ENCODE measurements at places on chromosomes 5 and 9.

DNA sequence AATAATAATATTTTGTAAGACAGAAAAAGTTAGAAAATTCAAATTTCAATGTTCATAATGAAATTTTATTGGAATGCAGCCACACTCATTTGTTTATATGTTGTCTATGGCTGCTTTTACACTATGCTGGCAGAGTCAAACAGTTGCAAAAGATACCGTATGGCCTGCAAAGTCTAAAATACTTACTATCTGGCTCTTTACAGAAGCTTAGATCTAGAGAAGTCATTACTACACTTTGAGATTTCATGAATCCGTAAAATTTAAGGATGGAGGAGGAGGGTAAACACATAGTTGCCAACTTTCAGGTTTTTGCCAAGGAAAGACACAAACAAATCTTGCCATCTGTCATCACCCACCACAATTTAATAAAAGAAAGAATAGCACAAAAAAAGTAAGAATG is 25.1 kb upstream of the PCSK1 start:
- no peaks in the 10 kb centered on the region for H3K27me3 ChIP-seq
- H3K4me1 ChIP-seq: peaks cover 13% of the 10 kb centered on the region
- H3K36me3 ChIP-seq: no peaks in the 10 kb centered on the region
- no peak for DNase-seq
- H3K27ac ChIP-seq: no peak overlapping the region
- no peak overlapping the region for H3K4me3 ChIP-seq

- H3K27ac ChIP-seq: no peak overlapping the region
- H3K4me3 ChIP-seq: no peak overlapping the region
- H3K4me1 ChIP-seq: no peaks in the 10 kb centered on the region
- DNase-seq: no peak
These were observed 13.9 kb upstream of the QSOX2 start for GRCh38 chr9:136259517-136259813.

DNA sequence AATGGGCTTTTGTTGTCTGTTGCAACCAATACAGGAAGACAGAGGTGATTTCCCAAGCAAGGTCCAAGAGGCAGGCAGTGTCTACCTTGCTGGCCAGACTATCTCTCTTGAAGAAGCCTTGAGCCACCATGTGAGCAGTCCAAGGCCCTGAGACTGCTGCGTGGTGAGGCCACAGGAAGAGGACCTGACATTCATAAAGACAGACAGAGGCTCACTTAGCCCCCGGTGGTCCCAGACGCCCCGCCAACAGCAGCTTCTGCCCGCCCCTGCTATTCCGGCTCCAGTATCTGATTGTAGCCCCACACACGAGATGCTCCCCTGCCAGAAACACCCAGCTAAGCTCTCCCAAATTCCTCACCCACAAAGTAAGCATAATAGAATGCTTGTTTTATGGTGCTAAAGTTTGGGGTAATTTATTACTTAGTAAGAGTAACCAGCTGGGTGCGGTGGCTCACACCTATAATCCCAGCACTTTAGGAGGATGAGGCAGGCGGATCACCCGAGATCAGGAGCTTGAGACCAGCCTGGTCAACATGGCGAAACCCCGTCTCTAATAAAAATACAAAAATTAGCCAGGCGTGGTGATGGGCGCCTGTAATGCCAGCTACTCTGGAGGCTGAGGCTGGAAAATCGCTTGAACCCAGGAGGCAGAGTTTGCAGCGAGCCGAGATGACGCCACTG is 22.8 kb upstream of the FUBP3 start:
- H3K27me3 ChIP-seq: peaks cover 25% of the 10 kb centered on the region
- no peak overlapping the region for H3K4me3 ChIP-seq
- no peaks in the 10 kb centered on the region for H3K4me1 ChIP-seq
- H3K36me3 ChIP-seq: no peaks in the 10 kb centered on the region

DNA sequence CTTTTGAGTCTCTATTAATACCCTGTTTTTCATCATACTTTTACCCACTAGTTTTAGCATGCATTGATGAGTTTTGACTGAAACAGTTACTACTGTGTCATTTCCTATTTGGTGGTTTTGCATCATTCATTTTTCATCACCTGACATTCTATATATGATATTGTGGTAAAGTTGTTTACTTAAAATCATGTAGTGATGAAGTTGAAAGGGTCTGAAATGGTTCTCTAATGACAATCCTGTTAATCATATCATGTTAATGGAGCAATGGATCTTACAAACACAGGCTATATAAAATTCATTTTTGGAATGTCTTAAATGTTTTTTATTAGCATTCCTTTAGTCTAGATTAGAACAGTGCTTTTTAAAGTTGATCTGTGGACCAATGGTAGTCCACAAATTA is 84.1 kb downstream of the ERBIN start:
- H3K4me3 ChIP-seq: no peak overlapping the region
- no peak for DNase-seq
- H3K27ac ChIP-seq: no peak overlapping the region

- DNase-seq: no peak
- H3K4me3 ChIP-seq: no peak overlapping the region
- H3K27me3 ChIP-seq: no peaks in the 10 kb centered on the region
These were observed 108.7 kb upstream of the LMX1B start for GRCh38 chr9:126504977-126505455.

DNA sequence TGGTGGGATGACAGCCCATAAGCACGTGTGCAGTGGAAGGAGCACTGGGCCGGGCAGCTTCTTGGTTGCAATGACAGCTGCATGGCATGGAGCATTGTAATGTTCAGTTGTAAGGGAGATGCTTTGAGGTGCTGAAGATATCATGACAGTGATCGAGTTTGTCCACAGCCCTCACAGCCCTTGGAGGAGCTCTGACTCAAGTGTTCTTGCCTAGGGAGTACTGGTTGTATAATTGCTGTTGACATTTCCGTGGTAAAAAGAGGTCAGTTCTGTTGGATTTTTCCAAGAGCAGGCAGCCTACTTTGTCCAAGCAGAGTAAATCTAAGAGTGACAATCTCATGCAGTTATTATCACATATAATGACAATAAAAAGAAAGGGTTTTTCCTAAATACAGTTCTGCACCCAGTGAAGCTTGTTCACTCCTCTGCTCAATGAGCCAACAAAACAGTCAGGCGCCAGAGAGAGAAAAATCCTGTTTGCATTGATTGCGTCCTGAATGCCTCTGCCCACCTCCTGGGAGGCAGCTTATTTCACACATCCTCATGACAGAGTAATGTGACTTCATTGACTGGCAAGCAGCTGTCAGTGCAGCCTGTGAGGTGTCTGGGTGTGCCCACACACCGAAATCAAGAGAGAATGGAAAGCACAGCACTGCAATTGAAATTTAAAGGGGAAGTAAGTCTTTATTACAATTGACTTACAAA is 248.0 kb downstream of the NTRK2 start:
- no peaks in the 10 kb centered on the region for H3K36me3 ChIP-seq
- no peak overlapping the region for H3K27ac ChIP-seq
- H3K4me1 ChIP-seq: no peaks in the 10 kb centered on the region
- peak; percentile 64 for DNase-seq
- H3K27me3 ChIP-seq: no peaks in the 10 kb centered on the region

GRCh38 chr9:122374885-122375420 is 4.1 kb downstream of the PTGS1 start:
- no peak for DNase-seq

DNA sequence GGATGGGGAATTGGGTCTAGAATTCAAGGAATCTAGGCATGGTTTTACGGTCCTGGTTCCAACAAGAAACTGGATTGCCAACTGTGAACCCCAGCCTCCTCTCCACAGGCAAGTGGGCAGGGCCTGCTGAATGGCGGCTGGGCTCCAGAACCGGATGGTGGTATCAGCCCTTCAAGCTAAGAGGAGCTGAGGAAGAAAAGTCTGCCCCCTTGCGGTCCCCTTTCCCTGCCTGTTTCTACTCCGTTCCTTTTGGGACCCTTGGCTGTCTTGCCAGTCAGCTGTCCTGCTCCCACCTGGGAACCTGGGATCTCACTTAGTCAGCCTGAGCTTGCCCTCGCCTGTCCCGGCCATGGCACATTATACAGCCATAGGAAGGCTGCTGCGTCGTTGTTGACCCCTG is 234.4 kb upstream of the DAPK1 start:
- no peaks in the 10 kb centered on the region for H3K27me3 ChIP-seq
- peaks cover 8% of the 10 kb centered on the region for H3K4me1 ChIP-seq
- no peaks in the 10 kb centered on the region for H3K36me3 ChIP-seq
- no peak overlapping the region for H3K27ac ChIP-seq
- H3K4me3 ChIP-seq: no peak overlapping the region
- DNase-seq: no peak

GRCh38 chr5:9582406-9582805 is 36.5 kb upstream of the SEMA5A start:
- H3K4me3 ChIP-seq: no peak overlapping the region
- H3K36me3 ChIP-seq: no peaks in the 10 kb centered on the region
- no peak for DNase-seq

DNA sequence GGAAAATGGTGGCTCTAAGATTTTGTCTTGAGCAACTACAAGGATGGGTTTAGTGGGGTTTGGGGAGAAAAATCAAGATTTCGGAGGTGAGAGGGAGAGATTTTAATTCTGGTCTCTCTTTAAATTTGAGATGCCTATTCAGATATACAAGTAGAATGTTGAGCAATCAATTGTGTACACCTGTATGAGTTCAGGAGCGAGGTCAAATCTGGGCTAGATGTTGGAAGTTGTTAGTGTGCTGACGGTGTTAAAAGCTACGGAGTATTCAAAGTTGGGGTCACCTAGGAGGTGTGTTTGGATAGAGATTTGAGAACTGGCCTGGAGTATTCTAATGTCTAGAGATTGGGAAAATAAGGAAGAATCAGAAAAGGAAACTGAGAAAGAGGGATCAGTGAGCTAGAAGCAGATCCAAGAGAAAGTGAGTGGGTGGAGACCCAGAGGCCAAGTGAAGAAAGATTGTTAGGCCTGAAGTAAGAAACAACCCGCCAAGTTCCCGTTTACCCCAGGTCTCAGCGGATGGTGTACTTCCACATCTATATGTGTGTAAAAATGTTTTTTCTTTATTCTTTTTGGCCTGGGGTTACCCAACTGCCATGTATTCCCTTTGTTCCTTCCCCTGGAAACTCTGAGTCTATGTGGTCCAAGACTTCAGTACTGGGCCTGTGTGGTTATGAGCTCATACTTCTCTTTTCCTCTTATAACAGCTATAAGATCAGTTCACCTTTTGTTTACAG is 11.9 kb upstream of the ARHGAP26 start:
- peaks cover 14% of the 10 kb centered on the region for H3K4me1 ChIP-seq
- H3K27me3 ChIP-seq: no peaks in the 10 kb centered on the region
- H3K36me3 ChIP-seq: no peaks in the 10 kb centered on the region
- DNase-seq: no peak

DNA sequence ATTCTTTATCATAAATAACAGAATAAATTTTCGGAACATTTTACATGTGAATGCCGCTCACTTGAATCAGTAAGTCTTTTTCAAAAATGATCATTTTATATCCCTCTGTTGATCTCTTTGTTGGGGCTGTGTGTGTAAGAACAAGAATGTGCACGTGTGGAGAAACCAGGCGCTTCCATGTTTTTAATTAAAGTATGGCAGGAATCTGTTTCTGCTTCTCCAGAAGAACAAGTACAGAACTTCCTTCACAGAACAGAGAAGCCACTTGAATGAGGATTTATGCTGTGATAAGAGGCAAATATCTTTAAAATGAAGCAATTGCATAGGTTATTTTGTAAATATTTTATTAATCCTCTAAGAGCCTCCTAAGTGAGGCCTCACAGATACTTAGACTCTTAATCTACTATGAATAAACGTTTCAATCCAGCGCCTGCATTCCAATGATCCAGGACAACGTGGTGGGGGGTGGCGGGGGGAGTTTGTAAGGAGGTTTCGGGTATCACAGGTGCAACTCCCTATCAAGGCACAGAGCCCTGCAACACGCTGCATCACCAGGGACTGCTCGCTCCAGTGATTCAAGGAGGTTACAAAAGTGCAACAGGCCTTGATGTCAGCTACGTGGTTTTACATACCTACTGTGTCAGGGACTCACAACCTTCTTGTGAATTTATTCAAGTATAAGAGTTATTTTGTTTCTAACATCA is 409.2 kb downstream of the BNC2 start:
- no peaks in the 10 kb centered on the region for H3K4me1 ChIP-seq
- no peak overlapping the region for H3K27ac ChIP-seq
- no peaks in the 10 kb centered on the region for H3K27me3 ChIP-seq
- H3K36me3 ChIP-seq: no peaks in the 10 kb centered on the region

GRCh38 chr9:96014078-96014477 is 138.6 kb downstream of the ERCC6L2 start:
- no peak overlapping the region for H3K4me3 ChIP-seq
- H3K27ac ChIP-seq: no peak overlapping the region
- H3K4me1 ChIP-seq: peaks cover 17% of the 10 kb centered on the region

DNA sequence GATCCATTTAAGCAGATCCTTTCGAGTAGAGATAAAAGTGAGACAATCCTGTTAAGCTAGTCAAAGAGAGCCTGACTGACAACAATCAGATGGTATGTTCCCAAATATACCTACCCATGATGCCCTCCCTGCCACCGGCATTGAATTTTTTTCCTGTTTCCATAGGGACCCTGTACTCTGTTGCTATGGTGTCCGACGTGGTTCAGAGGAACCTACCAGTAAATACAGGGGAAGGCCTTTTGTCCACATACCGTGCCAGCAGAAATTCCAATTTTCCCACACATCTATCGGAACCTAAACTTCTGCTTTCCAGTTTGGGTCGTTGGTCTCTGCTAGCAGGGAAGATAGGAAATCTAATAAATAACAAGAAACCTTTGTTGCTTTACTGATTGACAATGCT is 64.7 kb downstream of the MEGF10 start:
- H3K27me3 ChIP-seq: no peaks in the 10 kb centered on the region
- peak overlapping the region; percentile 48 for H3K27ac ChIP-seq
- DNase-seq: no peak
- H3K4me1 ChIP-seq: peaks cover 62% of the 10 kb centered on the region

DNA sequence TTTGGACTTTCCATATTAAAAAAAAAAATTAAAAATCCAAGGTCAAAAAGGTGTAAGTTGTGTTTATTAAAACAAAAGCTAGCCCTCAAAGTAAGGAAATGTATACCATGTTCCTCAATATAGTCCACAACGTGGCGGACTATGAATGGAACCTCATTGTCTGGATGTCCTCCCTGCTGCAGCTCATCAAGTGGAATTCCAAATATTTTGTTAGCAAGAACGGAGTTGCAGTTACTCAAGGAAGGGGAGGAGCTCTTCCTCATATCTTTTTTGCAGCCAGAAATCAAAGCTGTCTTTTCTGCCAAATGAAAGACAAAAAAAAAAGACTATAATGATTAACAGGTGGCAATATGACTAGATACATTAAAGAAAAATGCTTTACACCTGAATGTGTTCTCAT is 14.0 kb downstream of the FAM13B start:
- H3K4me3 ChIP-seq: no peak overlapping the region
- no peak for DNase-seq
- H3K27ac ChIP-seq: no peak overlapping the region
- H3K36me3 ChIP-seq: peaks cover 17% of the 10 kb centered on the region

DNA sequence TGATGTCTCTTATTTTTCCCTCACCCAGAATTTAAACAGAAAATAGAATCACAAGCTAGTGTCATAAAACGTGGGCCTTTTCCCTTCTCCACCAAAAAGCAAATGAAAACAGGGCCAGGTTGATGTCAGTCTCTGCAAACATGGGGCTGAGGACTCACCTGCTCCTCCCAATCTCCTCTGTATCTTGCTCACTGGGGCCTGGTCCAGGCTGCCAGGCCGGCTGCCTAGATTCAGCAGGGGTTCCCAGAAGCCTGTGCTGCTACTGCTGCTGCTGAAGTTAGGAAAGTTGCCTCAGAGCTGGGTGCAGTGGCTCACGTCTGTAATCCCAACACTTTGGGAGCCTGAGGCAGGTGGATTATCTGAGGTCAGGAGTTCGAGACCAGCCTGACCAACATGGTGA is 84.3 kb downstream of the PCDH1 start:
- no peaks in the 10 kb centered on the region for H3K4me1 ChIP-seq
- H3K4me3 ChIP-seq: no peak overlapping the region
- no peaks in the 10 kb centered on the region for H3K36me3 ChIP-seq
- no peak overlapping the region for H3K27ac ChIP-seq
